T-helper 2 cell (primary cell): ENCODE measurements at places on chromosomes 16 and 17.

DNA sequence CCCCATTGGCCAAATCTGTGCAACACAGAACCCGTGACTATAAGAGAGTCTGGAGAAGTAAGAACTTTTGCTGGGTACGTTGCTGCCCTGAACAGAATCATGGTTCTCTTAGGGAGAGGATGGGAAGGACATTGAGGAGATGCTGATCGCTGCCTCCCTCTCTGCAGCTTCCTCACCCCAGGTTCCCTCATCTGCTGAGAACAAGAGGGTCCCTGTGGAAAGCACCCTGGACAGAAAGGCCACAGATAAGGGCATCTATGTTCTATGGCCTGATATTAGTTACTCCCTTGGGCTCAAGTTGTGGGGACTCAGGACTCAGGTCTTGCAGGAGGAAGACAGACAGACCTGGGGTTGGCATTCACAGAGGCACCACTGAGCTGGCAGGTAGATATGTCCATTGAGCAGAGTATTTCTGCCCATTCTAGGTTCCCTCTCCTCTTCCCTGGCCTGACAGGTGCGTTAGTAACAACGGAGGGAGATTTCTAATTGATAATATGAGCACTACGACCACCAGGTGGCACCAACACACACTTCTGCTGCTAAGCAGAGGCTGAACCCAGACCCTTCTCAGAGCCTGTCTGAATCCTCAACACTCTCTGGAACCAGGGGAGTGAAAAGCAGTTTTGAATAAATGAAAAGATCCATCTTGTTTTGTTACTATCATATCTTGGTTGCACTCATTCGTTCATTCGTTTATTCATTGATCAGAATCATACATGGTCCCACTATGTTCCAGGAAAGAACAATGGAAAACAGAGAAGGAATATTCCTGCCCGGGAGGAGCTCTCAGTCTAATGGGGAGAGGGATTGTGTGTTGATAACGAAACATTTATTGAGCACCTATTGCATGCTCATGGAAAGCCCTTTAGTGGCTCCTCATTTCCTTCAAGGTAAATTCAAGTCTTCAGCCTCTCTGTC lies 56.4 kb downstream of the SLC6A2 start:
- DNase-seq: peak; percentile 48

GRCh38 chr17:57892820-57893595 lies 43.2 kb upstream of the MRPS23 start:
- no peak for DNase-seq

DNA sequence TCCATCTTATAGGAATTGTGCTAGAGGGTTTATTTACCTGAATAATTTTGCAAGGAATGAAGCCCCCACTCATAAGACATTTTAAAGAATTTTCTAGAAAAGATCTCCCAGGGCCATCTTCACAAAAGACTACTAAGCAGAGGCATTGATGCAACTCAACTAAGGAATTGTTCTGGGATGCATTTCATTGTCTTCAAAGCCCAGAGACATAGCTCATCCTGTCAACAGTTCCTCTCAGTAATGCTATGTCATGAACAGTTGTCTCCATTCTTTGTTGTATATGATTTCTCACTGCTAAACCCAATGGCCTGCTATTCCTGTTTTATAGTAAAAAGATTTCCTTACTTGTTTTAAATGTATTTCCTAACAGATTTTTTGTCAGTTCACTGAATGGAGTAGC lies 136.8 kb upstream of the RBL2 start:
- DNase-seq: no peak

DNA sequence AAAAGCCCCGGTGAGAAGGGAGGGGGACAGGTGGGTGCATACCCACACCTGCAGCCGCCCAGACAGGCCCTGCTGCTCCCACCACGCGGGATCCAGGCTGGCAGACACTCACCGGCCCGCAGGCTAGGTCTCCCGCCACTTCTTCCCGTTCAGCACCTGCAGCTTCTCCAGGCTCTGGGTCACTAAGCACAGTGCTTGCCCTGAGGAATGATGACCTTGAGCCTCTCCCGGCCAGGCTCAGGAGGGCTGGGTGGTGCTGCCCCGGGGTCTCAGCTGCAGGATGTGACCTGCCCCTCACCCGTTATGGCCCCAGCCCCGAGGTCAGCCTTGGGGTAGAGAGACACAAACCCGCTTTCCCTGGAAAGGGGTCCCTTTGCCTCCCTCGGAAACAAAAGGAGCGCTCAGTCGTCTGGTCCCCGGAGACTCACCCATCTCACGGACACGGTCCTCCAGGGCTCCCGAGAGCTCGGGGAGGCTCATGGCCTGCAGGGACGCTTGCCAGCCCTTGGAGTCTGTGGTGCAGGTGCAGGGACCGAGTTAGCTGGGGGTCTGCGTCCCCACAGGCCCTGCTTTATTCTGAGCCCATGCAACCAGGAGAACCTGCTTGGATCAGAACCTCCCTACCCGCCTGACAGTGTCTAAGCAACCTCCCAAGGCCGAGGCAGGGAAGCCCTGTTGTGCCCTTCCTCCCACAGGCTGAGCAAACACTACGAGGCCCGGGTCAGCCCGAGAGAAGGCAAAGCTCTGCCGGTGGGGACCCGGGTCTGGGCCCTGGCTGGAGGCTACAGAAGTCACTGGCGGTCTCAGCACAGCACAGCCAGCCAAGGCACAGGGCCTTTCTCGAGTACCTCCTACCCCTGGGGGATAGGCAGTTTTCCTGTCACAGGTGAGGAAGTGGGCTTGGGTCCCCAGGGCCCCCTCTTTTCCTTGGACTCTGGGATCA lies 3.8 kb downstream of the NUDT16L1 start:
- DNase-seq: no peak

DNA sequence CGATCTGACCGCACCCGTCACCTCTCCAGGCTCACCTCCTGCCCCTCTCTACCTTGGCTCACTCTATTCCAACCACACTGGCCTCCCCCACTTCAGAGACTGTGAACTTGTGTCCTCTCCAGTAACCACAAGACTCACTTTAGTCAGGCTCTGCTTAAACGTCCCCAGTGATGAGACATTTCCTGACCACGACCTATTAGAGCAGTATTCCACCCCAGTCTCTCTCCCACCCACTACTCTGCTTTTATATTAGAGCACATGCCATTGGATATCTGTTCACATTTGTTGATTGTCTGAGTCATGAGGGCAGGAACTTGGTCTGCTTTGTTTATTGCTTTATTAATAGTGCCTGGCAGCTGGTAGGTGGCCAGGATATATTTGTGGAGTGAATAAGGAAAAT lies 20.1 kb downstream of the COX11 start:
- DNase-seq: no peak

DNA sequence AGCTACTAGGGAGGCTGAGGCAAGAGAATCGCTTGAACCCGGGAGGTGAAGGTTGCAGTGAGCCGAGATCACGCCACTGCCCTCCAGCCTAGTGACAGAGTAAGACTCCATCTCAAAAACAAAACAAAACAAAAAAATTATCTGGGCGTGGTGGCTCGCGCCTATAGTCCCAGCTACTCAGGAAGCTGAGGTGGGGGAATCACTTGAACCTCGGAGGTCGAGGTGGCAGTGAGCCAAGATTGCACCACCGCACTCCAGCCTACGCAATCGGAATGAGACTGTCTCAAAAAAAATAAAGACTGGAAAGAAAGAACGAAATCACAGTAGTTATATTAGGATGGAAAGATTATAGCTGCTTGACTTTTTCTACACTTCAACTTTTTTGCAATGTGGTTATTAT lies 18.9 kb downstream of the COG1 start:
- DNase-seq: peak; percentile 32

DNA sequence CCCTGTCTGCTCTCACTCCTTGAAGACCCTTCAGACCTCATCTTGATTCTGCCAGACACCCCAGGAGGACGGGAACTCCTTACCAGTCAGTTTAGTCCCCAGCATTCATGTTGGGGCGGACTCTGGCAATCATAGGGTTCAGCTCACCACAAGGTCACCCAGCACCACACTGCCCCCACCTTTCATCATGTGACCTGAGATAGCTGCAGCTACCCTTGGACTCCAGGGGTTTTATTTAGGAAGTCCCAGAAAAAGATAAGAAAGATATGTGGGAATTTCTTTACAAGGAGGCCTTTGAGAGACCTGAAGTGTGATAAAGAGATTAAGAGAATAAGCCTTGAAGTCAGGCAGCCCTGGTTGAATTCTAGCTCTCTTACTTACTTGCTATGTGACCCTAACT lies 59.8 kb upstream of the NLK start:
- DNase-seq: no peak

DNA sequence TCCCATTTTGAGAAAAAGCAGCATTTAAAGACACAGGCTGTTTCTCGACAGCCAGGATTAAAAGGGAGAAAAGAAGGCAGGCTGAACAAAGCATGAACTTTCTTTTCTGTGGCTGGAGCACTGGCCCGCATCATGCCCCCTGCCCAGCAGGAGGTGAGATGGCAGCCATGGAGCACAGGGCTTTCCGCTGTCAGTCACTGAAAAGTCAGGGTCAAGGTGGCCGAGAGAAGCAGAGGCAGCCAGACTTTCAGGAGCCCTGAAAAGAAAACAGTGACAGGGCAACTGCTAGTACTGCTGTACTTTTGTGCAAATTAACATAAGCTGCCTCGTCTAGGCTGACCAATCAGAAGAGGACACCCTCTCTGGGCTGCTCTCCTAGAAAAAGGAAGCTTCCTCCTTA lies 5.8 kb upstream of the GP2 start:
- DNase-seq: no peak

- no peak for DNase-seq
Measured at GRCh38 chr16:26605626-26606271, 461.0 kb upstream of the C16orf82 start.

DNA sequence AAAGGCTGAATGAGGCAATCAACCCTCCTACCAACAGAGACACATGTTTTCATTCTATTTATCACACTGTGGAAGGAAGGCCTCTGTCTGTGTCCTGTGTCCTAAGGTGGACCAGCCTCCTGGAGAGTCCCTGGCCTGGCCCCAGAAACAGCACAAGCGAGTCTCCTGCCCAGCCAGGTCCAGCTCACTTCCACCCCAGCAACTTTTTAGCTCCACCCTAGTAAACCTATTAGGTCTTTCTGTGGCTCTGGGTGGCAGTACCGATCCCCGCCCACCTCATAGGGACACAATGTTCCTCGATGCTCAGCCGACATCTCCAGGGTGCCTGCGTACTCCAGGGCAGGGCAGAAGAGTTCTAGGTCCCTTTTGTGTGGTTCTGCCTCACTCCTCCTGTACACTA lies 10.7 kb downstream of the DRC3 start:
- no peak for DNase-seq

- no peak for DNase-seq
Measured at GRCh38 chr17:47729476-47729875, 3.6 kb upstream of the TBX21 start.
